ENCODE measurements at places on chromosomes 6 and 20. TPM values are rescaled to one million over a fixed set of nuclear protein-coding genes. Genes with fewer than 3 reads are reported as not detected.

NELFE gene
- 72.3 TPM for total RNA-seq

OR2H1 gene
- not detected for total RNA-seq

- DNase-seq, result no peak
Observed at GRCh38 chr6:100346203-100346602, 118.5 kb downstream of the SIM1 start.

DNA sequence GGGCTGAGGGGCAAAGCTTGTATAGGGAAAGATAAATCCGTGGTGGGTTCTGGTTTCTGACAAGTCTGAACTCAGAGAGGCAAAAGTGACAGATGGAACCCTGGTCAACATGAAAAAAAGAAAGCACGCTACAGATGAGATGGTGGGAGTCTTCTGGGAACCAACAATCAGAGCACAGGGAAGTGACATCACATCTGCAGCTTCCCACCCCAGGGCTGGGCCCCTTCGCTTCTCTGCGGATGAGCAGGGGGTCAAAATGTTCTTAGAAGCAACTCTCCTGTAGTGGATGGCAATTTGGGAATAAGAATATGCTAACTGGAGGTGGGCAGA, 129.2 kb upstream of the AKAP12 start:
- no peak for DNase-seq

DNA sequence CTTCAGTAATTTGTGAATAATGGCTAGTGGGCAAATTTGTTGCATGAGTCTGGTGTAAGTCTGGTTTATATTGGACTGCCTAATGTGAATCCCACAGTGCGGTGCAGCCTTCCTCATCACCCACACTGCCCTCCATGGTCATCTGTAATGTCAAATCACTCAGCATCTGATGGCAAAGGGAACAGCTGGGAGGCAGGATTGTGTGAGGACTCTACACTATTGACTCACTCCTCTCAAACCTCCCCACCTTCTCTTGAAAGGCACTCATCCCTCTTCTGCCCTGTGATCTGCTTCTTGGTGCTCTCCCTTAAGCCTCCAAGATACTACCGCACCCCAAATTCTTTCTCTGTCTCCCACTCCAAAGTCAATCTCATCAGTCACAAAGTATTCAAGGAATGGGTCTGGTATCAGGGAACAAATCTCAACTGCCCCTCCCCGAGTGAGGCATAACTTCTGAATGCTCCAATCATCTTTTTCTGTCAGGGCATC, 146.0 kb upstream of the BEND6 start:
- DNase-seq, result no peak

All from activated CD4-positive, alpha-beta T cell treated with anti-CD3 and anti-CD28 coated beads, Interleukin-2, amount 10 ng/mL, durations not matched to agents 7 days and 5 days (primary cell).